ENCODE measurements at places on chromosomes 13 and 19.

DNA sequence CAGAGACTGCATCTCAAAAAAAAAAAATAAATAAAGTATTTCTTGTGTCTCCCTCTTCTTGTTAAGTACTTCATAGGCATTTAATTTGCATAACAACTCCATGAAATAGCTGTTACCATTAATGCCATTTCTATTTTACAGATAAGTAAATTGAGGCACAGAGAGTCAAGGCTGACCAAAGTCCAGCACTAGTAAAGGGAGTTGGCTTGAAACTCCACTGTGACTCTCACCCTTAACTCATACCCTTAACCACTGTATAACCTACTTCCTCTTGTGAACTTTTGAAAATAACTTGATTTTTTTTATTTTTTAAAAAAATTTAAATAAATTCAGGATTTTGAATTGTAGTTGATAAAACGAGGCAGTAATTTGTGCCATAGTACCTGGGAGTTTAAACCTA, 6.0 kb downstream of the GPATCH1 start:
- DNase-seq = no peak

GRCh38 chr13:51765142-51765515, 38.8 kb downstream of the DHRS12 start:
- no peak for DNase-seq

DNA sequence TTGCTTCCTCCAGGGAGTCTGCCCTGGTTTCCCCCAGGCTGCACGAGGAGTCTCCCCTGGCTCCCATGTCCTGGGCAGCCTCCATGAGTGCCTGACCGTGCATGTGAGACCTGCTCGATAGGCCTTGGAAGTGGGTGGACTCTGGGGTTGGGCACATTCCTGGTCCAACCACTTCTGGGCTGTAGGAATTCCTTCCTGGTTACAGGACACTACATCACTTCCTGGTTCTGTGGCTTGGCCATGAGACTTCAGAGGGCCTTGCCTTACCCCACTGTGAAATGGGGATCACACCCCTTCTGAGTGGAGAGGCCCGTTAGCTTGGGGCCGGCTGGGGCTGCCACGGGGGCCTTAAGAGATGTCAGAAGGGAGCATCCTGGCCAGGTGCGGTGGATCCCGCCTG, 4.0 kb upstream of the ZNF628 start:
- no peak for DNase-seq

- DNase-seq = peak; percentile 43
Measured at GRCh38 chr19:6947745-6948144, 60.4 kb downstream of the ADGRE1 start.

DNA sequence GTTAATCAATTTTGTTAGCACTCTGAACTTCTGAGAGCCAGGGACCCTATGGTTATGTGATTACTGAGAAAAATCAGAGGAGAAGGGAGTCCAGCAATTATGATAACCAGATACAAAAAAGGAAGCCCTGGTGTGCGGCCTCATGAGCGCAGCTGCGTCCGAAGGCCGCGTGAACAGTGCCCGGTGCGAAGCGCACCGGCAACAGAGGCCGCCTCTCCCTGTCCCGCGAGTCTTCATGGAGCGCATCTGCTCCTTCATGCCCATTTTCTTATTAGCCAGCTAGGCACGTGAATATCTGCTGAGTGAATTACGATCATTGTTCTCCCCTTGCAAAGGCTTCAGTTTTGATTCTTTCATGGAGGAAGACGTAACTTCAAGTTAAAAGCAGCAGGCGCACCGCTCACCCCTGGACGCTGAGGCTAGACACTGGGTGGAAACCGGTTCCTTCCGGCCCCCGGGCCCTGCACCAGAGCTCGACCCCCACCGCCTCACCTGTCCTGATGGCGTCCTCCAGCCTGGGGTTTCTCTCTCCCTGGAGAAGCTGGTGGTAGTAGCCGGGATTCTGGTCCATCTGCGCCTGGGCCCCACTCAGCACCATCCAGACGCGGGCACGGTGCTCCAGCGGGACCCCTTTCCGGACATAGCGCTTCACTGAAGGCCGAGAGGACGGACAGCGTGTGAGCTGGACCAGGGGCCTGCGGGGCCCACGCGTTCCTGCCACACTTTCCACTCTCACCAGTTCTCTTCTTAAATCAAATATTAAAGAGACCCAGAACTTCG, 8.9 kb downstream of the GRTP1 start:
- no peak for DNase-seq

DNA sequence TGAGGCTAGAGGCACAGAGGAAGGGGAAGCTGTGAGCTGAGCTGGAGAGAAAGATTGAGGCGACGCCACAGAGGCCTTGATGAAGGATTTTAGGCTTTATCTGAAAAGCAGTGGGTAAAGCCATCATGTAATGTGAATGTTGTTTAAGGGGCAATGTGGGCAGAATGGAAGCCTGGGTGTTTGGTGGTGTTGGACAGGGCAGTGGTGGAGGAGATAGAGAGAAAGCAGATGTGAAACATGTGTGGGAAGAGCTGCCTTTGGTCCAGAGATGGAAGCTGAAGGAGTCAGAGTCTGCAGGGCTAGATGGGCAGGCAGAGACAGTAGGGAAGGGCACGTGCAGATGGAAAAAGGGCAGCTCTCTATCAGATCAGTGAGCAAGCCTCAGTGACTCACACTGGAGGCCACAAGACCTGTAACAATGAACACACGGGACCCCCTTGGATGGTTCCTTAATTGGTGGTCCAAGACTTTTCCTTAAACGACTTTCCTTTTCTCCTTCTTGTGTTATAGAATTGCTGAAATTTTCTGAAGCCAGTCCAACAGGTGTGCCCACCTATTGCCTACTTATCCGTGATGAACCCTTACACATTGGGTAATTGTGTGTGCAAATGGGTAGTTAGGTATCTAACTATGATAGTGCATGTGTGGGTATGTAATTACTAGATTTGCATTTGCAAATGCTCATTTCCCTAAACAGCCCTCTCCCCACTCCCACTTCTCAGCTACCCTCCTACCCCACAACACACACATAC, 21.7 kb downstream of the ZNF536 start:
- no peak for DNase-seq

DNA sequence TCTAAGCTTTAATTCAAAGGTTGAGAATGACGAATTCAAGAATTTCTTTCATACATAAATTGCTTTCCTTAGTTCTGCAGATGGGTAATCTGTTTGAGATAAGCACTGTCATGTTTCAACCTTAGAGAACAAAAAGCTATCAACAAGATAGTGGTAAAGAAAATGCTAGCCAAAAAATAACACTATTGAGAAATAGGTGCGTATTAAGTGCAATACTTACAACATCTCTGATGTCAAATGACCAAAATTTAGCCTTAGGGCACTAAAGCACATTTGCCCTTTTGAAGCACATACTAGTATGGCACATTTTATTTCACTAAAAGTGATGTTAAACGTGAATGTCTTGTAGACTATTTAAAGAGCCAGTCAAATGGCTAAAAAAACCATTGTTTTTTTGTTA, 4.9 kb downstream of the KBTBD6 start:
- no peak for DNase-seq

Measured in GM19239 (cell line).